ENCODE measurements at places on chromosomes 5 and 9.

- no peak for DNase-seq
Measured at GRCh38 chr5:81038495-81038894, 78.3 kb downstream of the RASGRF2 start.

- DNase-seq, result peak; percentile 1
Measured at GRCh38 chr9:72506615-72507014, 14.8 kb upstream of the TMC1 start.

- peak; percentile 14 for DNase-seq
Measured at GRCh38 chr9:94908011-94908563, 181.6 kb downstream of the AOPEP start.

DNA sequence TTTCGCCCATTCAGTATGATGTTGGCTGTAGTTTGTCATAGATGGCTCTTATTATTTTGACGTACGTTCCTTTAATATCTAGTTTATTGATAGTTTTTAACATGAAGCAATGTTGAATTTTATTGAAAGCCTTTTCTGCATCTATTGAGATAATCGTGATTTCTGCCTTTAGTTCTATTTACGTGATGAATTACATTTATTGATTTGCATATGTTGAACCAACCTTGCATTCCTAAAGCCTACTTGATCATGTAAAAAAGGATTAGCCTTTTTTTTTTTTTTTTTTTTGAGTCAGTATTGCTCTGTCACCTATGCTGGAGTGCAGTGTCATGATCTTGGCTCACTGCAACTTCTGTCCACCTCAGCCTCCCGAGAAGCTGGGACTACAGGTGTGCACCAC, 25.1 kb downstream of the ITK start:
- no peak for DNase-seq
